ENCODE measurements at places on chromosomes 3 and 15.

DNA sequence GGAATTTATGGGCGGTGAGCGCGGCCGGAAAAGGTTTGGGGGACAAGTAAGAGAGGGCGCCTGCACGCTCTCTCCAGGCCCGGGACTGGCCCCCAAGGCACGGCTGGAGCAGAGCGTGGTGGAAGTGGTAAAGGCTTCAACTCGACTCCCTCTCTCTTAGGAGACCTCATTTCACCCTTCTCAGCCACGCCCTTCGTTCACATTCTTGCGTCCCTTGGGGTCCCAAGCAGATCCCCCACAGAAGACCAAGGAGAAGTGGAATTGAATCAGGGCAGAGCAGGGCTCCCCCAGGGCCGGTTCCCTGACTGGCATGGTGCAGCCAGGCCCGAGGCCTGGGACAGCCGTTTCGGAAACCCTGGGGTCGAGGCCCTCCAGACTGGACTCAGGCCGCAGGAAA, 75.4 kb upstream of the POLG start:
- no peak for DNase-seq

DNA sequence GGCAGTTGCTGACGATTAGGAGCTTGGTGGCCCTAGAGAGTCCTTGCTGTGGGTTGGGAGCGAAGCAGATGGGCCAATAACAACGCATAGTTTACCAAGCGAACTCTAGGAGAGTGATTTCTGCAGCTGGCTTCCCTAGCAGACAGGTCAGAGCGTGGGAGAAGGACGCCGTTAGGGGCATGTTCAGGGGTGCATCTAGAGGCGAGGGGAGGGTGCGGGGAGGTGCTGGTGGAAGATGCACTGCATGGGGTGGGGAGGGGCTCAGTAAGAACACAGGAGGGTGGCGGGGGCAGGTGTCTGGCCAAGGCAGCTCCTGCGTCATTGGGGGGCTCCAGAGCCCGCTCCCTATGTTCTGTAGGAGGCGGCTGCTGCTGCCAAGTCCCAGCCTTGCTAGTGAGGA, 8.9 kb downstream of the APBA2 start:
- no peak for DNase-seq

GRCh38 chr15:93771196-93772030, 459.9 kb upstream of the MCTP2 start:
- no peak for DNase-seq

DNA sequence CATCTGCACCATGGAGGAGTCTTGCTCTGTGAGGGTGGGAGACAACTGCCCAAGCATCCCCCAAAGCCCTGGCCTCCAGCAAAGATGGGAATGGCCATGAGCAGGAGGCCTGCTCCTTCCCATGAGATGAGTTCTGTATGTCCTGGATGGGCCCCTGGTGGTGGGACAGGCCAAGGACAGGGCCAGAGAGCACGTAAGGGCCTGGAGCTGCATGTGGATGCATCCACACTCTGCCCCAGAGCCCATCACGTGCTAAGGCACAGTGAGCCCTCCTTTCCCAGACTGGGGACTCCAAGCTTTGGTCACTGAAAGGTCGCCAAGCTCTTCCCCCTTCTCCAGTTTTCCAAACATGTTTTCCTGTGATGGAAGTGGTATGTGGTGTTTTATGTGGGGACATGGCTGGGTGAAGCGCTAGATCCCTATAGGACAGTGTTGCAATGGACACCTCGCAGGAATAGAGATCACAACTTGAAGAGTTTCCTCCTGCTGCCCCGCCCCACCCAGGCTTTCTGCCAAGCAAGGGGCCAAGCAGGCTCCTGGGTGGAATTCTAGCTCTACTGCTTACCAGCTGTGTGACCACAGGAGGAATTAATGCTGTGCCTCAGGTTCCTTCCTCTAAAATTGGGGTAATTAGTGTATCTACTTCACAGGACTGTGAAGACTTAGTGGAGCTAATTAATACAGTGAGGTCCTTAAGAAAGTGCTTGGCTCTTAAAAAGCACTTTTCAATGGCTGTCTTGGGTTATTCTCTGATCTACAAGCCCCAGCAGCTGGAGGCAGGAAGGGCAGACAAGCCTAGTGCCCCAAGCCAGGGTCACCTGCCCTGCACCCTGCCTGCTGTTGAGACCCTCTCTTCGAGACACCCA, 106.4 kb upstream of the RPL32 start:
- no peak for DNase-seq

DNA sequence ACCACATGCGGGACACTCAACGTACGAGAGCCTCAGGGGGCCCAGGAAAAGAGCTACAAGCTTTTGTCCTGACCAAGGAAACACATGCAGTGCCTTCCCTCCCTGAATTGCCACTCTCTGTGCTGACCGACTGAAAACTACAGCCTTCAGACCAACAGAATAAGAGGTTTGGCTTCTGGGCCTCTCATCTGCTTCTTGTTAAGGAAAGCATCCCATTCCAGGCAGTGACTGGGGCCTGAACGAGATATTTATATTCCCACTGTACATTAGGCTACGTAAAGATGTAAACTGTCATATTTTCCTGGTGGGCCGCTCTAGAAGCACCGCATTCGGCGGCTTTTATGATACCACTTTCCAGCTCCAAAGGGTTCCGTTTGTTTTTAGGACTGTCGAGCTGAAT, 208.9 kb upstream of the TPM1 start:
- no peak for DNase-seq

- no peak for DNase-seq
Measured at GRCh38 chr3:45746165-45746776, 50.1 kb downstream of the SLC6A20 start.

DNA sequence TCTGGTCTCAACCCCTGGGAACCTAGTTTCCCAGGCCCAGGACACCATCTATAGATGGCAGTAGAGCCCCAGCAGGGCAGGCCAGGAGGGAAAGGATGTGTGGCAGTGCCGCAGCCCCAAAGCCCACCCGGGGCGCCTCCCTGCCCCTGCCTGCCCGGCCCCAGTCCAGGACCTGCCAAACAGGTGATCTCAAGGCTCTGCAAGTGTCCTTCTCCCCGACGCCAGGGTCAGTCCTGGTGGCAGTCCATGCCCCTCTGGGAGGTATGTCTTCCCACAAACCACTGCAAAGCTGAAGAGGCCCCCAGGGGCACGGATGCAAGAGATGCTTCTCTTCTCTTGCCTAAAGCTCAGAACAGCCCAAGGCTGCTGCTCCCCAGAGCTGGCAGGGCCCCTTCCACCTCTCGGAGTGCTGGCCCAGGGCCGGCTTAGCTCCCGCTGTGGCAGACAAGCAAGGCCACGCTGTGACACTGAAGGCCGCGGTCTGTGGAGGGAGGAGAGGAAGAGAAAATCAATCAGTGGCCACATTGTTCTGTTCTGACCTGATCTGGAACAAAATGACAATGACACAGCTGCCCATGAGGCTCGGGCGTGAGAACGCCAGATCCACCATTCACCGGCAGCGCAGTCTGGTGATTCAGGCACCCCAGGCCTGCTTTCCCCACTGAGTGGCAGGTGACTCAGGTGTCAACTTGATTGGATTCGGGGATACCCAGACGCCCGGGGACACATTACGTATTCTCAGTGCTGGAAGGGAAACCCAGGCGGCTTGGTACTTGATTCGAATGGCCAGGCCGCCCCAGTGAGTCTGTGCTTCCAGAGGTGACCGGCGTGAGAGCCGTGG, 34.0 kb downstream of the KLHL25 start:
- no peak for DNase-seq

DNA sequence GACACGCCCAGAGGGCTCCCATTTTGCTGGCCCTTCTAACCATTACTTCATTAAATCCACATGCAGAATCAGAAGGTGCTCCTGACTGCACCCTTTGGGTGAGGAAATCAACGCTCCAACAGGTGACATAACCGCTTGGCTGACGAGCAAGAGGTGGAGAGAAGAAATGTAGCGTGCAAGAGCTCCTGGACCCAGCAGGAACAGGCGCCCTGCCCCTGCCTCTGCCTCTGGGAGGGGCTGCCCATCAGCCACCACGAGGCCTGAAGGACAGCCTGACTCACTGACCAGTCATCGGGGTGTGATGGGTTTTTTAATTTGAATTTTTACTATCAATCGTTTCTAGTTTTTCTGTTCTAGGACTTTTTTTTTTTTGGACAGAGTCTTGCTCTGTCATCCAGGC, 218.2 kb downstream of the ADAMTS17 start:
- DNase-seq, result no peak

- DNase-seq, result no peak
Measured at GRCh38 chr15:33494306-33494705, 183.5 kb downstream of the RYR3 start.

- DNase-seq, result peak; percentile 30
Measured at GRCh38 chr3:194089357-194090177, 46.4 kb upstream of the HES1 start.

DNA sequence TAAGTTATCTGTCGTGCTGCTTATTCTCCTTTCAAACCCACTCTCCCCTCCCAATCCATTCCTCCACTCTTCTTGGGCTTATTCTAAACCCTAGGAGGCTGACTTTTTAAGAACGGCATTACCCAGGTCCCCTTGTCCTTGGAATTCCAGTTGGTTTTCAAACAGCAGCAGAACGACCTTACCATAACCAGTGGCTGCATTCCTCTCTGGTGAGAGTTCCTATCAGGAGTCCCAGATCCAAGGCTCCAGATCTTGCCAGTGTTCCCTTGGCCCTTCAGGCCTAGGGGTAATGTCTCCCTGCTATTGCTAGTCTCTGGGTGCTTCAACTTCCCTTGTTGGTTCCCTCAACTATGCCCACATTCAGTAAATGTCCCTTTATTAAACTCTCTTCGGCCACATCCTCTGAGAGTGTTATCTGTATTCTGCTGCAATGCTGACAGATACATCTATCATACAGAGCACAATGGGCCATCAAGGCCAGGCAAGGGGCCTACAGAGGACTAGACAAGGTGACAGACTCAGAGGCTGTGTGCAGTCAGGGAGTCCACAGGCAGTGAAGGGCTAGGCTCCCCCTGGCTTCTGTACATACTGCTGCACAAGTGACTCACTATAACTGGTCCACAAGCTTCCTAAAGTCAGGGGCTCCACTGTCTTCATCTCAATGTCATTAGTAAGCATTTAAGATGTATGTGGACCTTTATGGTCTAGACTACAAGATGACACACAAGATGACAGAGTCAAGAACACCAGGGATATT, 10.1 kb downstream of the LYSMD2 start:
- DNase-seq, result peak; percentile 8

DNA sequence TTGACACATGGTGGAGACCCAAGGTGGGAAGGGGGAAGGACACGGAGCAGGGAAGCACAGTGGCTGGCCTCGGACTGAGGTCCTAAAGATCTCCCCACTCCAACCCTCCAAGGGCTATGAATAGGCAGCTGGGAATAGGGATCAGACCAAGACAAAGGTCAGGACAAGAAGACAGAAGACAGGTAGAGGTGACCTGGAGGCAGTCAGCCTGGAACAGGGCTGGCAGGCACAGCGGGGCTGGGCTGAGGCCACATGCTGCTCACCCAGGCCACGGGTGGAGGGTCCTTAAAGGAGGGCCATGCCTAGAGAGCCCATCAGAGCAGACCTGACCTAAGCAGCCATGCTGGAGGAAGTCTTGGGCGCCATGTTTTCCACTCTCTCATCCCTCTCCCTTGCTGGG, 2.7 kb upstream of the PLA2G4D start:
- DNase-seq, result no peak

DNA sequence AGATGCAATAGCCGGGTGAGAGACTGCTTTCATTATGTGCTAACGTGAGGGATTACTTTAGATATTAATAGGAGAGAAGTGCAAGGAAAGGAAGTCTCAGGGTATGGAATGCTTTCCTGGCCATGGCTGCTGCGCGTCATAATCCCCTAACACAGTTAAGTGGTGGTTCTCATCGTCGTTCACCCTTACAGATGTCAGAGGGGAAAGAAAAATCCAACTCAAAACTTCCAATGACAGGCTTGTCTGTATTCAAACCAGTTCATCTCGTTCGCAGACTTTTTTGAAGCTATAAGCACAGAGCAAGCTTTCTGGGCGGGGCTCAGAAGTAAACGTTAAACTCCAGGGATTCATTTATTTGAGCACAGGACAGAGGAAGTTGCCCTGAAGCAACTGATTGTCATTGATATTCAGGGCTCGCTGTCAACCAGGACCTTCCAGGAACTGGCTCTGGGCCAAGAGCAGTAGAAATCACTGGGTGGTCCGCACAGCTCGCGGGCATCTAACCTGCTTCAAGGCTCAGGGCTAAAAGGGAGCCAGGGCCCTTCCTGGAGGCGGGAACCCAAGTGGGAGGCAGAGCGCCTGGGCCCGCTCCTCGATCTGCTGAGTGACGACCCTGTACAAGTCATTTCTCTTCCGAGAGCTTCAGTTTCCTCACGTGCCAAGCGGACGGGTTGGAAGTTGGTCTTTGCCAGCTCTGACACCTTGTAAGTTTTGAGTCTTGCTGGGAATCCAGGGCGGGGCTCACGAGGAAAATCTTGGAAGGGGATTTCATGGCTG, 1.1 kb upstream of the LPP start:
- no peak for DNase-seq

DNA sequence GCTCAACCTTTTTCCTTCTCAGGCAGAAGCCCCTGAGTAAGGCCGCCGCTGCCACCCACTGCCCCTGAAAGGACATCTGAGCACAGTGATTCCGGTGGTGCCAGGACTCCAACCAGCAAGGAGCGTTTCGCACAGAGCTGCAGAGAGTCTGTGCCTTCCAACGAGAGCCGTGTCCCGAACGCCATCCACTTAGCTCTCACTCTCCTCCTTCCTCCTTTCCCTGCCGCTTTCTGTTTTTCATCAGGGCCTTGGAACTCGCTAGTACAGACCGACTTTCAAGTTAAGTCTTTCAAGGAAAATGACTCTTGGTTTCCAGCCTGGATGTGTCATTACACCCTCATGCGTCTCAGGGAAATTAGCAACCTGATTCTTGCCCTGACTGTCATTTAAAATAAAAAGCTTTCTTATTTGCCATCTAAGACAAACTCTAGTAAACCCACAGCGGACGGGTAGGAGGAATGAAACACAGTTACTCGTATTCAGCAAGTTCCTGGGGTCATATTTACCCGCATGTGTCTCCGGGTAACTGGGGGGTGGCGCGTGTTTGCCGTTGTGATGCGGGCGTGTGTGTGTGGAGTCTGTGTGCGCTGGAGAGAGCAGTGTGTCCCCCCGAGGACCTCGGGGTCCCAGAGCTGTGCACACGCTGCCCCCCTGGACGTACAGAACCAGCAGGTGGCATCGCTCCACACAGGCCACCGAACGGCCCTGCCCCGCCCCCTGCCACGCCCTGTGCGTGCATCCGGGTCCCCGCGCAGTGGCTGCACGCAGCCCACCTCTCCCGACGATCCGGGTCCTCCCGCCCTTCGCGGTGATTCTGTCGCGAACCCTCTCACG, 30.4 kb upstream of the ALDH1A3 start:
- DNase-seq, result peak; percentile 24

- no peak for DNase-seq
Measured at GRCh38 chr15:31561156-31561555, 234.5 kb downstream of the KLF13 start.

GRCh38 chr3:180989291-180990163, at the start of gene DNAJC19:
TSS of gene DNAJC19 (minus strand) at chr3:180989736. CDS start at chr3:180989602, 134 bp downstream.
- peak; percentile 89 for DNase-seq

GRCh38 chr15:52006702-52007340, 12.2 kb upstream of the MAPK6 start:
- DNase-seq, result no peak

GRCh38 chr3:152157337-152157736, 111.4 kb upstream of the MBNL1 start:
- DNase-seq, result no peak
